ENCODE measurements at places on chromosomes 5 and 9.

DNA sequence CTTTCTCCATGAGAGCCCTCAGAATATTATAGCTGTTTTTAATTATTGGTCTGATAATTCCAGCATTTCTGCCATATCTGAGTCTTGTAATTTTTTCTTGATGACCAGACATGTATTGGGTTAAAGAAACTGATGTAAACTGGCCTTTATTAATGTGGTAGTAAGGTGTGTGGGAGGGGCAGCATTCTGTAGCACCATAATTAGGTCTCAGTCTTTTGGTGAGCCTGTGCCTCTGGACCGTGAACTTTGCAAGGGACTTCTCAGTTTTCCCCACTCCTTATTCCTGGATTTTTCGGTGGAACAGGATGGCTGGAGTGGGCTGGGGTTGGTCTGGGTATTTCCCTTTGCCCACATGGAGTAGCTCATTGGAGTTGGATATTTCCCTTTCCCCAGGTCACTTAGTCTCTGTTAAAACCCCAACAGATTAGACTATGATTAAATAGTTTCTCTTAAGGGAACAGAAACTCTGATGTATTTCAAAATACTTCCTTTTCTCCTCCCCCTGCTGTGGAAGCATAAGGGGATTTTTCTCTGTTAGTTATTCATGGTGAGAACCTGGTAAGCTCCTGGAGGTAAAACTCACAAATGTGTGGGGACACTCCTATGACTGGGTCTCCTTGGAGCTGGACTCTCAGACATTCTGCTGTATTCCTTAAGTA lies 52.4 kb downstream of the FSD1L start:
- peak; percentile 30 for ATAC-seq

GRCh38 chr9:111902391-111903139 lies 6.0 kb downstream of the UGCG start:
- ATAC-seq: peak; percentile 25

DNA sequence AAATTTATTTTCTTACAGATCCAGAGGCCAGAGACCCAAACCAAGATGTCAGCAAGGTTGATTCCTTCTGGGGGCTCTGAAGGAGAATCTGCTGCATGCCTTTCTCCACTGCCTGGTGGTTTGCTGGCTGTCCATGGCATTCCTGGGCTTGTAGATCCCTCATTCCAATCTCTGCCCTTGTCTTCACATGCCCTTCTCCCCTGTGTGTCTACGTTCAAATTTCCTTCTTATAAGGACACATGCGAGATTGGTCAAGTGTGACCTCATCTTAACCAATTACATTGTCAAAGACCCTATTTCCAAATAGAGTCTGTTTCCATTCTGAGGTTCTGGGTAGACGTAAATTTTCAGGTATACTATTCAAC lies 84.5 kb upstream of the RAI14 start:
- no peak for ATAC-seq

DNA sequence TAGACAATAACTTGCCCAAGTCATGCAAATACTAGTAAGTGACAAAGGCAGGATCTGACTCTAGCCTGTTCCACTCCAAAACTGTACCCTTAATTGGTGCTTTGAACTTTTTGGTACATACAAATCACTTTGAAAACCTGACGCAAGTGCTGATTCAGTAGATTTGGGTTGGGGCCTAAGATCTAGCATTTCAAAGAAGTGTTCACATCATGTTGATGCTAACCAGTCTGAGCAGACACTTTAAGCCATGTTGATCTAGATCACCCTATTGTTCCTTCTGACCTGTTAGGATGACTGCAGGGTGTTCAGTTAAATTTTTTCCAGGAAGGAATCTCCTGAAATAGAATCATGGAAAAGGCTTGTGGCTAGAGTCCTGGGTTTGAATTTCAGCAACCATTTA lies 57.7 kb upstream of the CPEB4 start:
- ATAC-seq: no peak

GRCh38 chr5:122436615-122437014 lies 124.6 kb downstream of the SNCAIP start:
- no peak for ATAC-seq

DNA sequence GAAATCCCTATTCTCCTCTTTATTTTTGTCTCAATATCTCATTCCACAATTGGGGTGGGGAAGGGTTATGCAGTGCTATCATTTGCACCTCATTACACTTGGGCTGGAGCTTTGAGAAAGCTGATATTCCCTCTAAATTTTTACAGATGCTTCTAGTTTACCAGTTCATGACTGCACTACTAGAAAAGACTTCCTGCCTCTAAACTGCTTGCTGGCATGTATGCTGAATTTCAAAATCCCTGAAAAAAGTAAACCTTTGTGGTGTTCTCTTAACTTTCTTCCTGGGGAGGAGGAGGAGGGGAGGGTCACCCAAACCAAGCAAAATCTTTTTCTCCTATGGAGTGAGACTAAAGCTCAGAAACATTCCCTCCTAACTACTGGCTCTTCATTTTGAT lies 45.1 kb downstream of the BNC2 start:
- no peak for ATAC-seq

DNA sequence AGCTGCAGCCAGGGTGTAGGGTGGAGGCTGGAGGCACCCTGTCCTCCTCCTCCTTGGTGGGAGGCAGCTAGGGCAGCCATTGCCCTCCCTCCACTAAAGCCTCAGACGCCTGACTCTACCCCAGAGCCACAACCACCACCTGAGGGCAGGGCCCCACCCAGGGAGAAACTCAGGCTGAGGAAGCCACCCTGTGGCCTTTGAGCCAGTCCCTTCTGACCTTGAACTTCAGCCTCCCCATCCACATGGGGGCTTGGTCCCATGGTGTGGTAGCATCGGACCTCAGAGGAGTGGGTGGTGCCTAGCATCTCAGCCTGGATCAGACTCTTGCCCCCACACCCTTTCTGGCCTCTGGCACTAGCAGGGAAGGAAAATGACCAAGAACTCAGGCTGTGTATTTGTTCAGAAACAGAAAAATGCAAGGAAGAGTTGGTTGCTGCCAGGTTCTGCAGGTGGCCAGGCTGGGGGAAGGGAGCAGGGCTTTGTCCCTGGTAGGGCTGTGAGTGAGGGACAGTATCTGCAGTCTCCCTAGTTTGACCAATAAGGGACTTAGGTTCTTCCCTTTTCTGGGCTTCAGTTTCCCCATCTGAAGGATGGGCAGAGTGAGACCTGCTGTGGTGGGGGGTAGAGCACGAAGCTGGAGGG lies 3.2 kb downstream of the DAB2IP start:
- no peak for ATAC-seq

- ATAC-seq: no peak
Measured at GRCh38 chr5:169152453-169152852, 148.5 kb downstream of the SLIT3 start.

DNA sequence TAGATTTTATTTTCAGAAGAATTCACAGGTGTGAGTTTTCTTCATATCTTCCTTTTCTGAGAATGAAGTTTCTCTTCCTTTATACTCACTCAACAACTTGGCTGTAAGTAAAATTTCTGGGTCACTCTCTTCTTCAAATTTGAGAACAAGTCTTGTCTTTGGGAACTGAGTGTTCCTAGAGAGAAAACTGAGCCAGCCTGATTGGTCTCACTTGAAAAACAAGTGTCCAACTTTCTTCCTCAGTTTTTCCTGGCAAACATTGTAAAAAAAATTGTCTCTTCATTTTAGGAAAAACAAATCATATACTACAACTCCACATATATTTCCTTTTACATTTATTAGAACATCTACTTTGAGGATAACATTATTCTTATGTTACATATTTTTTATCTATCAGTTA lies 156.1 kb upstream of the GHR start:
- ATAC-seq: no peak

GRCh38 chr5:169881702-169882303 lies 98.5 kb downstream of the INSYN2B start:
- no peak for ATAC-seq

GRCh38 chr9:88949425-88949824 lies 41.8 kb upstream of the S1PR3 start:
- ATAC-seq: no peak

All from activated CD4-positive, CD25-positive, alpha-beta regulatory T cell treated with anti-CD3 and anti-CD28 coated beads, Interleukin-2, amount 50 U/mL, for 24 hours (primary cell).